ENCODE measurements at places on chromosomes 6 and 20.

GRCh38 chr6:42239333-42239732 lies 21.7 kb upstream of the MRPS10 start:
- DNase-seq = peak; percentile 13

- no peak for DNase-seq
These were observed 19.2 kb upstream of the HFE start for GRCh38 chr6:26068036-26068435.

DNA sequence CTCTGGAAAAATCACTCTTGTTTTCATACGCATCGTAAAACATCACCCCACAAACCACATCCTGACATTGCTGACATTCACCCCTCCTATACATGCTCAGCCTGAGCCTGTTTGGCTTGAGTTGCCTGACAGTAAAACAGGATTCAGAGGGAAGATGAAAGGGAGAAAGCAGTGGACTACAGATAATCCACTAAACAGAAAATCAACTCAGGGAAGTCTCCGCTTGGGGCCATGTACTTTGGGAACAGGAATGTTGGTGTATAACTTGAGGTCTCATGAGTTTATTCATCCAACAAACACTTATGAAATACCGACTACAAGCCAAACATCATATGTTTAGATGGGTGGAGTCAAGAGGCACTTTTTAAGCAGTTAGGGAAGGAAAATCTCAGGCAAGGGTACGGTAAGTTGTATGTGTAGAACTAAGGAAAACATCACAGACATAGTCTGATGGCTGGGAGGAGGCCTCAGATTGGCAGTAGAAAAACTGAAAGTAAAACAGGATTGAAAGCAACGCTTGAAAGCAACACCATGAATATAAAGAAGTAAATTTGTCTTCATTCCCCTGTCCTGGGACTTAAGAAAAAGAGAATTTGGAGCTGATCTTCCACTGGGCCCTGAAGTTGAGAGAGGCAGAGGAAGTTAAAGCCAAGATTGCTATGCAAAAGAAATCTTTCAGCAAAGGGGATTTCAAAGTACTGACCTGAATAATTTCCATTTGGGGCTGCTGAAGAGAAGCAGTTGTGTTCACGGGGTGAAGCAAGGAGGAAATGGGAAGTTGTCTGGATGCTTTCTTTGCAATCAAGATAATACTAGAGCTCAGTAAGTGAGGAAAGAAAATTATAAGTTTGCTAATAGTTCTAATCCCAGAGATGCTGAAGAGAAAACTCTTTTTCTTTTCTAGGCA lies 28.8 kb downstream of the PDE7B start:
- DNase-seq = no peak

GRCh38 chr20:52731093-52731492 lies 241.1 kb upstream of the TSHZ2 start:
- no peak for DNase-seq

- no peak for DNase-seq
These were observed 91.4 kb downstream of the PLCB4 start for GRCh38 chr20:9160331-9160730.

DNA sequence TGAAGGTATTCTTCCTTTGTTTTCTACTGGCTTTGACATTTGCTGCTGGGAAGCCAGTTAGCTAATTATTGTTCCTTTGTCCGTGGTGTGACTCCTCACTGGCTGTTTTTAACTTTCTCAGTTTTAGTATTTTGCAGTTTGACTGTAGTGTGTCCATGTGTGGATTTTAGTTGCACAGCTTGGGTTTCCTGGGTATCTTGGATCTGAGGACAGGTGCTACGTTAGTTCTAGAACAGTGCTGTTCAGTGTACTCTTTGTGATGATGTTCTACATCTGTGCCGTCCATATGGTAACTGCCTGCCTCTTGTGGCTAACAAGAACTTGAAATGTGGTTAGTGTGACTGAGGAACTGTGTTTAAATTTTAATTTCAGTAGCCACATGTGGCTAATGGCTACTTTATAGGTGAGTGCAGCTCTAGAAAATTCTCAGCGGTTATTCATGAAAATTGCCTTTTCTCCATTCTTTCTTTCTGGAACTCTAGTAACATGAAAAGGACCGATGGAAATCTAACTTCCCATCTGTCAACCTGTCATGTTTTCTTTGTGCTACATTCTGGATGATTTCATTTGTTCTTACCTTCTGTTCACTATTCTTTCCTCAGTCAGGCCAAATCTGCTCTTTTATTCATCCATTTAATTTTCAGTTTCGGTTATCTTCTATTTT lies 7.4 kb downstream of the SNX9 start:
- DNase-seq = no peak

GRCh38 chr6:112289038-112289566 lies 34.7 kb upstream of the LAMA4 start:
- DNase-seq = no peak

- DNase-seq = no peak
These were observed 169.7 kb upstream of the TFAP2D start for GRCh38 chr6:50543666-50544065.

DNA sequence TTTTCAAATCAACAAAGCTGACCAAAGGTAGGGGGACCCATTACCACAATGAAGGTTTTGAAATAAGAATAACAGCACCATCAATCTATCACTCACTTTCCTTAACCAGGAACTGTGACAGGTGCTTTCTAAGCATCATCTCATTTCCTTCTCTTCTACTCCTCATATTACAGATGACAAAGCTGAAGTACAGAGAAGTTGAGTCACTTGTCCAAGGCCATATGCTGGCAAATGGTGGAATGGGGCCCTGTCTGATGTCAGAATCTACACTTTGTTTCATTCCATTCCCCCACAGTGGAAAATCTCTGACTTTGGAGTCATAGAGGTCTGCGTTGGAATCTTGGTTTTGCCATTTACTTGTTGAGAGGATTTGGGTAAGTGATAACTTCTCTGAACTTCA lies 222.5 kb upstream of the LRFN2 start:
- DNase-seq = no peak

- no peak for DNase-seq
These were observed 6.8 kb upstream of the HLA-B start for GRCh38 chr6:31363811-31364210.

GRCh38 chr20:14643146-14643545 lies 305.7 kb upstream of the FLRT3 start:
- DNase-seq = no peak

DNA sequence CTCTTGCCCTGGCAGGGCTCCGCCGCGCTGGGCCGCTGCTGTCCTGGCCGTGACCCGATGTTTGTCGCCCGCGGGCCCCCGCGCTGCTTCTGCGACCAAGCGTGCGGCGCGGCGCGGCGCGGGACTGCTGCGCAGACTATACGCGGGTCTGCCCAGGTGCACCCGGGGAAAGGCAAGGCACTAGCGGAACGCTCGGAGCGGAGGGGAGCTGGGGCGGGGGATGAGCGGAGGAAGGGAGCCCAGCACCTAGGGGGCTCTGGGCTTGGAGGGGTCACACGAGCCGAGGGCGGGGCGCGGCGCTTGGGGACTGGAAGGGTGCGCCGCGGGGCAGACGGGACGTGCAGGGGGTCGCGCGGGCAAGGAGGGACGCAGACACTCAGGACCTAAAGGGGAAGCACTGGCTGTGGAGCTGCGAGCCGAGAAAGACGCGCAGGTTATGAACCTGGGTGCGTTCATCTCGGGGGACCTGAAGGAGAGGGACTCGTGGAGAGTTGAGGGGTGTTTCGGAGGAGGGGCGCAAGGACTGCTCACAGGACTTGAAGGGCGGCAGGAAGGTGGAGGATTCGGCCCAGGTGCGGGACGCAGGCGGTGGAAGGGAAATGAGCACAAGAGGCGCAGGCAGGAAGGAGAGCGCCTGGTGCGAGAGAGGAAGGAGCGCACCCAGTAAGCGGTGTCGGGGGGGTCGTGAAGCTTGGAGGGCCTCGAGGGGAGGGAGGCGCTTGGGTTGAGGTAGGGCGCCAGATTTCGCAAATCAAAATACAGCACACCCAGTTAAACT lies 40.8 kb upstream of the ZNFX1 start:
- no peak for DNase-seq

DNA sequence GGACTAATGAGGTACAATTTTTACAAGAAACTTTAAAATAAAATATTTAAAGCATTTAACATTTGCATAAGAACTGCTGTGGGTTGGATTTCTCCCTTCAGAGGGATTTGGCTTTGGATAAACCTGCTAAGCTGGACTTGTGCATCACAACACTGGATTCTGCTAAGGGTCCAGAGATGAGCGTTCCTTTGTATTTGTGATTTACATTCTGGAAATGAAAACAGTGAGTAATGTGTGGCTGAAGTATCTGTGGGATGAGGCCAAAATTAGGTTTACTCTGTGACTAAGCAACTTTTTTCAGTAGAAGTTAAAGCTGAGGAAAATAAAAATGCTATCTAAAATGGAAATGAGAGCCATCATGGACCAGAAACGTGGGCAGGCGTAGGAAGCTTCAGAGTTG lies 494.3 kb downstream of the EPM2A start:
- no peak for DNase-seq

- DNase-seq = no peak
These were observed 65.7 kb upstream of the TOP1 start for GRCh38 chr20:40962733-40963504.

GRCh38 chr20:46323557-46323956 lies 15.3 kb upstream of the CDH22 start:
- DNase-seq = no peak

DNA sequence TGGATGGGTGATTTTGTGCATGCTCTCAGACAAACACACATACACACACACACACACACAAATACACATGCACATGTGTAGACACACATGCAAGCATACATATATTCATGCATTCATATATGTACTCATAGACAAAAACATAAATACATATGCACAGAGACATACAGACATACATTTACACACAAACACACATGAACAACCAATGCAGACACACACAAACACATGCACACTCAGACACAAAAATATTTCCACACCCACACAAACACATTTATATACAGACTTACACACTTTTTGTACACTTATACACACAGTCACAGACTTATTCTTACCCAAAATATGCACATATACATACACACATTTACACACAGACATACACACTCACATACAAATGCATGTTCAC lies 94.9 kb upstream of the NKX2-2 start:
- no peak for DNase-seq

GRCh38 chr6:159627939-159628338 lies 65.1 kb downstream of the SOD2 start:
- DNase-seq = no peak

GRCh38 chr6:132041706-132042105 lies 90.5 kb upstream of the CCN2 start:
- DNase-seq = peak; percentile 67

GRCh38 chr6:136550045-136550329 lies 235 bp downstream of the MAP7 start:
- DNase-seq = no peak

- DNase-seq = no peak
These were observed 8.8 kb downstream of the GNL1 start for GRCh38 chr6:30547454-30547853.

- DNase-seq = no peak
These were observed 261.5 kb downstream of the C6orf118 start for GRCh38 chr6:165047952-165048351.

DNA sequence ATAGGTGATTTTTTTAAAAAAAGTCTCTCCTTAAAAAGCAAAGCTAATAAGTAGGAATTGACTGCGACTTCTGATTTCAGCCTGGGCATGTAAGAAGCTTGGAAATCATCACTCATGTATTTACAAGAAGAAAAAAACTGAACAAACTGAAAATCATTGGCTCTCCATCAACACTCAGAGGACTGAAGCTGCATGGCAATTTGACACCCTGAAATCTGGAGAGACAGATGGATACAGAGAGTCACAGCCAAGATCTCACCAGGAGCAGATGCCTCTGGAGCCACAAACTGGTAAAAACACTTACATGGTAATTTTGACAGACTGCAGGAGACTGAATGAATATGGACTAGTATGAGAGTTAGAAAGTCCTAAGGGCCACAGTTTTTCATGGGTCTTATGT lies 191.2 kb upstream of the TCF21 start:
- DNase-seq = no peak

- no peak for DNase-seq
These were observed 2.0 kb downstream of the ECT2L start for GRCh38 chr6:138797806-138798446.

- DNase-seq = no peak
These were observed 11.6 kb upstream of the F13A1 start for GRCh38 chr6:6331946-6332601.

DNA sequence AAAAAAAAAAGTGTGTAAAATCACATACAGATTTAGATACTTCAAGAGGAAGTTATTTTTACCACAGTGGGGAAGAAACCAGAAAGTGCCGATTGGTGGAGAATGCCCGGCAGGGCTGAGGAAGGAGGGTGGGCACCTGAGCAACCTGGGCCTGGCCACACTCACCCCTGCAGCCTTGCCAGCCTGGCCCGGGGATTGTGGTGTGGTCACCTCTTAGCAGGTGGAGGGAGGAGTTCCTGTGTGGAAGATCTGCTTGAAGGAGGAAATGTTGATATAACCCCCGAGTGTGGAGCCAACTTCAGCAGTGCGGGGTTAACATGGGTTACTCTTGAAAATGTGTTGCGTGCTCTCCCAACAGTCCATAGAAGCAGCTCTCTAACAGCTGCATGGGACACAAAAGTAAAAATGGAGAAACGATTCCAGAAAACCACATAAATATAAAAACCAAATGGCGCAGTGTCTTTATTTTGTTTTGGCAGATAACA lies 14.7 kb downstream of the UST start:
- no peak for DNase-seq

DNA sequence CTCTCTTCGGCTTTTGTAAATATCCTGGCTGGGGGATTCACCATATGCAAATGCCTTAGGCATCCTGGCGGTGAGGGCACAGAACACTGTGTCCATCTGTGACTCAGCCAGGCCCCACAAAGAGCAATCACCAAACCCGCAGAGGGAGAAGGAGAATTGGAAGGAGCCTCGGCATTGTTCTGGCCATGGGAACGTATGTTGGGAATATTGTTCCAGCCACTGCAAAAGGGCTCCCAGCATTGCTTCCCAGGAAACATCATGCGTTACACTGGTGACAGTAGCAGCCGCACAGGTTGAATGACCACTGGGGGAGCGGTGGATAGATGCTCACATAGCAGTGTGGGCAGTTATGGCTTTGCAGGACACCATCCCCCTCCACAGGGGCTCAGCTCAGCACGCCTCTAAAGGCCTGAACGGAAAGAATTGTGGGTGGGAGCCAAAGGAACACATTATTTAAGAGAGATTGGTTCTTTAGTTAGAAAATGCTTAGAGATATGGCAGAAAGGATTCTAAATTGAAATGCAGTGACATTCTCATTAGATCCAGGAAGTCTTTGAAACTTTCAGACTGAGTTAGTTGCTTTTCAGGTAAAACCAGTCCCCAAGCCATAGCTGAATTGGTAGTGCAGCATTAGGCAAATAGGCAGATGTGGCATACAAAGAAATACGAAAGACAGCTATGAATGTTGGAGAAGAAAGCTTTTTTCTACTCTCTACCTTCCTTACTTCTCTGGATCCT lies 104.3 kb downstream of the RNF144B start:
- DNase-seq = no peak
